Stimulated activated naive CD4-positive, alpha-beta T cell treated with Interleukin-2 at 50 U/mL for 16 hours (primary cell): ENCODE measurements at places on chromosomes 7 and 10.

DNA sequence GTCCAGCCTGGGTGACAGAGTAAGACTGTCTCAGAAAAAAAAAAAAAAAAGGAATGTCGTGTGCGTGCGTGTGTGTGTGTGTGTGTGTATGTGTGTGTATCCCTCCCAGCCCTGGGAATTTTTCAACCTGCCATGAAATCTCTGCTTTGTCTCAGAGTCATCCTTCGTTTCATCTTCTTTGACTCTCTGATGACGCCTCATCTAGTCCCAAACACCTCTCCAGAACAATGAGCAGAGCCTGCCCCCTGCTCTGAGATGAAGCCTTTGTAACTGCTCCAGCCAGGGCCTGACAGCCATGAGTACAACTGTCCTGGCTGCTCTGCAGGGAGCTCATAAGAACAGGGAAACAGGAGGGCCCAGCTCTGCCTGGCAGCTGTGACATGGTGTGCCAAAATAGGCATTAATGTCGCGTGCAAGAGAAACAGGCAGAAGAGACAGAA lies 149.5 kb downstream of the FAM107B start:
- DNase-seq, result no peak

GRCh38 chr7:33639552-33640197 lies 265.7 kb upstream of the BMPER start:
- DNase-seq, result no peak

DNA sequence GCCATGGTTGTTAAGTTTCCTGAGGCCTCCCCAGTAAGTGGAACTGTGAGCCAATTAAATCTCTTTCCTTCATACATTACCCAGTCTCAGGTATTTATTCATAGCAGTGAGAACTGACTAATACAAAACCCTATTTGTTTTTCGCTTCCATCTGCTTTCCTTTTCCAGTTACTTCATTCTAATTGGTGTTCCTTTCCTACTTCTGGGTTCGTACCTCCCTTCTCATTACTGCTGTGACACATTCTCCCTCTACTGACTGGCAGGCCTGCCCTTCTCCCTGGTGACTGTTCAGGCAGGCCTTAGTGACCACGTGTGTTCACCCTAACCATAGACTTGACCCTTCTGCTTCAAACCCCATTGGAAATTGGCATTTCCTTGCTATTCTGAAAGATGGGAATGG lies 37.7 kb downstream of the MTURN start:
- no peak for DNase-seq

DNA sequence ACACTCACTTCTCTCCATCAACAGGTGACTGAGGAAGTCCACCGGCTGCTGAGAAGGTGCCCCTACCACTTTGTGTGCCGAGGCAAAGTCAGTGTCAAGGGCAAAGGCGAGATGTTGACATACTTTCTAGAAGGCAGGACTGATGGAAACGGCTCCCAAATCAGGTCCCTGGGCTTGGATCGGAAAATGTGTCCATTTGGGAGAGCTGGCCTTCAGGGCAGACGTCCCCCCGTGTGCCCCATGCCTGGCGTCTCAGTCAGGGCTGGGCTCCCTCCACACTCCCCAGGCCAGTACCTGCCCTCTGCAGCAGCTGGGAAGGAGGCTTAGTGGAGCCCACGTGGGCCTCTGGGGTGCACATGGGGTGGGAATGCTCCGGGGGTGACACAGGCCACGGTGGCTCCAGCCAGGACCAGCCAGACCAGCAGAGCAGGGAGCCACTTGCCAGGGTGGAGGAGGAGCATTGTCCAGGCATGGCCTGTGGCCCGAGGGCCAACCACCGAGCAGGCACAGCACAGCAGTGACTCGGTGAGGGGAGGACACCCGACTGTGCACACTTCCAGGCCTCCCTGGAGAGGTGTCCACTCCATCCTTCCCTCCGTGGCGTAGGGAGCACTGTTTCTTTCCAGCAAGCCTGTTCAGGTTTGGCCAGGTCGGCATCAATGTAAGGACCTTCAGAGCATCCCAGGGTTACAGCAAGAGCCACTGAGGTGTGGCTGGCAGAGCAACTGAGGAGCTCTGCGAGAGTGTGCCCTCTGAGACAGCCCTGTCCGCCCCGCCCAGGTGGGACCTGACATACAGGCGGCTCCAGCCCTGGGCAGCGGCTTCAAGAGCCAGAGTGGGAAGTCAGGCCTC lies 139.7 kb downstream of the ADCY1 start:
- no peak for DNase-seq

- DNase-seq, result no peak
These were observed 31.8 kb upstream of the GSDME start for GRCh38 chr7:24788961-24789576.

GRCh38 chr7:131061818-131062217 lies 265.9 kb upstream of the MKLN1 start:
- DNase-seq, result no peak

DNA sequence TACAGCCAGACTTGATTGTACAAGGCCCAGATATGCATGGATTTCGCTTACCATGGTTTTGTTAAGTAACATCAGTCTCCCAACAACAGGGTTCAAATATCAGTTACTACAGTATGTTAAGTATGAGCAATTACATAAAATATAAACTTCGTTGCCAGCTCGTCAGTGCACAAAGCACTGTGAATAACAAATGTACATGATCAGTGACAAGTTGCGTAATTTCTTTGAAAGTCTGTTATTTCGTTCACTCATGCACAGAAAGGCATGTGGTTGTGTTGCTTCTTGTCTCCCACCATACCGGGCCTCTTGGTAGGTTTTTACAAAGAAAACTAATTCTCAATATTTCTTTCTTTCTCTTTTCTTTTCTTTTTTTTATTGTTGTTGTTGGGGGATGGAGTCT lies 12.5 kb upstream of the ZNF487 start:
- no peak for DNase-seq

- no peak for DNase-seq
These were observed 71.7 kb upstream of the TMEM106B start for GRCh38 chr7:12139416-12139815.

DNA sequence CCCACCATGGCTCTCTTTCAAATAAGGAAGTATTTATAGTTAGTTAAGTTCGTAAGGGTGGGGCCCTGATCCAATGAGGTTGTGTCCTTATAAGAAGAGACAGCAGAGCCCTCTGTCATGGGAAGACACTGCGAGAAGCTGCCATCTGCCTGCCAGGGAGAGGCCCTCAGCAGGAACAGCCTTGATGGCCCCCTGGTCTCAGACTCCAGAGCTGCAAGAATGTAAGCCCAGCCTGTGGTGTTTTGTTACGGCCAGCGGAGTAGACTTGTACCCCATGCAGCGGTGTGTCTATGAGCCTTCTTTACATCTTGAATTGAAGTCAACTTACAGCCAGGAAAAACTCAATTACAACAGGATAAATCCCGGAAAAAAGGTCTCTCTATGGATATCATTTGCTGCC lies 14.3 kb upstream of the LARP4B start:
- DNase-seq, result no peak

DNA sequence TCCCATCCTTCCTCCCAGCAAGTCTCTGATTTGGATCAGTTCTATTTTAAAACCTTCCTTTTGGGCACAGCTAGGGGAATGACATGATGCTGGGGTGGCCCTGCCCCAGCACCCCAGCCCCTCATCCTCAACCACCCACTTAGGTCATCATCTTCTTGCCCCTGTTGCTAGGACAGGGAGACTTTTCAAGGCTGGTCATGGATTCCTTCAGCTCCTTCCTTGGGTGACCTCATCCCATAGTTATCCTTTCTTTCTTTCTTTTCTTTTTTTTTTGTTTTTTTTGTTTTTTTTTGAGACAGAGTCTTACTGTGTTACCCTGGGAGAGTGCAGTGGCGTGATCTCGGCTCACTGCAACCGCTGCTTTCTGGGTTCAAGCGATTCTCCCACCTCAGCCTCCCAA lies 127.2 kb downstream of the WDFY4 start:
- no peak for DNase-seq

GRCh38 chr7:151717415-151717814 lies 159.5 kb downstream of the PRKAG2 start:
- DNase-seq, result no peak

DNA sequence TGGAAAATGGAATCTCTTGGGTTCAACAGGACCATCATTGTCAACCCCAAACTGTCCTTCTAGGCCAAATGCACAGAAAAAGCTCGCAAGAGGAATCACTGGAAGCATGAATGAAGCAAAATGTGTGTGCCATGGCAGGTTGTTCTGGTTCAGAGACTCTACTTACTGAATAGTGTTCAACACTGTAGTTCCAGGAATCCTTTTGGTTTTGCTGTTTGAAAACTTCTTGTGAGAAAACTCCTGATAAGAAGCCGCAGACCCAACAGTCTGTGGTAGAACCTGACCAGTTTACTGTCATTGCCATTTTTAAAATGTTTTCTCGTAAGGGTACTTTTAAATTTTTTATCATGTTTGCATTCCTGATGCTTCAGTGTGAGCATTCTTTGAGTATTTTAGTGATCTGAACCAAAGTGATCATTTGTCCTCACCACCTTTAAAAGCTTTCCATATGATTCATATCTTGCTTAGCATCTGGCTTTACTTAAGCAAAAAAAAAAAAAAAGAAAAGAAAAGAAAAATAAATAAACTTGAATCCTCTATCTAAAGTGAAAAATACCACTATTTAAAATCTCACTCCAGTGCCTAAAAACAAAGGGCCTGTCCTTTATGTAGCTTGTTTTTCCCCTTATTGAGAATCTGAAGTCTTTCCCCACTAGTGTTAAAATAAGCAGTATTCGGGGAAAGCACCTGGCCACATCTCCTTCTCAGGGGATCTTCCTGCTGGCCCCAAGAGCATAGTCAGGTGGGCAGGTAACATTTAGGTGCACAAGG lies 92.4 kb downstream of the WNT2 start:
- DNase-seq, result no peak

GRCh38 chr10:109982812-109983211 lies 25.0 kb upstream of the ADD3 start:
- no peak for DNase-seq

DNA sequence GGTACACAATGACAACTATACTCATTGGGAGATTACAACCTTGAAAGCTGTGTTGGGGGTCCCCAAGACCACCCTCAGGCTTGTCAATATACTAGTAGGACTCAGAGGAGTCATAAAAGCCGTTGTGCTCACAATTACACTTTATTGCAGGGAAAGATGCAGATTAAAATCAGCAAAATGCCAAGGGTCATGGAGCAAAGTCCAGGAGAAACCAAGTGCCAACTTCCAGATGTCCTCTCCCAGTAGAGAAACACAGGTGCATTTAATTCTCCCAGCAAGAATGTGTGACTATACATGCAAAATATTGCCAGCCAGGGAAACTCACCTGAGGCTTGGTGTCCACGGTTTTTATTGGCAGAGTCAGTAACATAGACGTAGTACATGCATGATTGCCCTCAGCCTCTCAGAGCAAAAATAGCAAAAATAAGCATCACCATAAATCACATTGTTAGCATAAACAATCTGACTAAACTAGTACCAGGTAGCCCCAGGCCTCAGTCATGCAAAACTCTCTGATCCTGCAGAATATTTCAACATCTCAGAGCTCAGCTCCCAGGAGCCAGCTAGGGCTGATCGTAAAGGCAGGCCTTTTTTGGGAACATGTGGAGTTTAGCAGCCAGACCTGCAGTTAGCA lies 50.7 kb downstream of the VIM start:
- no peak for DNase-seq

DNA sequence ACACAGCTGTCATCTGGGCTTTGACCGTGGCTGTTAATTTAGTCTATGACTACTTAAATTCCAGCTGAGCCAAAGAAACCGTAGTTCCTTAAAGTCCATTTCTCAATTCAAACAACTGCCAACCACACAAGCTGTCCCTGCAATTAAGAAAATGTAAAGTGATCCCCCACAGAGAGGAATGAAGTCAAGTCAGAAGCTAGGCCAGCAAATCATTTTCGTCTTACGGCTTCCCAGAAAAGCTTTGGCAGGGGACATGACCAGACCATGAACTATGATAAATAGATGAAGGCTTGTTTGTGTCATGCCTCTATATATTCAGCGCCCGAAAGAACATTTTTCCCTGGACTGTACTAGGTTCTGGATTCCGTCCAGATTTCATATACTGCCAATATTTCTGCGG lies 54.6 kb downstream of the HACD1 start:
- DNase-seq, result no peak
